ENCODE measurements at places on chromosomes 5 and 9. TPM values are rescaled to one million over a fixed set of nuclear protein-coding genes. Genes with fewer than 3 reads are reported as not detected.
A peak's percentile ranks its signal among the peaks of the same experiment; 100 is the strongest.

Gene F2RL2
- total RNA-seq = 2.0 TPM

Gene STK32A
- total RNA-seq = 2.9 TPM

GRCh38 chr5:105504-106070, 13.6 kb downstream of the PLEKHG4B start:
- DNase-seq = no peak

DNA sequence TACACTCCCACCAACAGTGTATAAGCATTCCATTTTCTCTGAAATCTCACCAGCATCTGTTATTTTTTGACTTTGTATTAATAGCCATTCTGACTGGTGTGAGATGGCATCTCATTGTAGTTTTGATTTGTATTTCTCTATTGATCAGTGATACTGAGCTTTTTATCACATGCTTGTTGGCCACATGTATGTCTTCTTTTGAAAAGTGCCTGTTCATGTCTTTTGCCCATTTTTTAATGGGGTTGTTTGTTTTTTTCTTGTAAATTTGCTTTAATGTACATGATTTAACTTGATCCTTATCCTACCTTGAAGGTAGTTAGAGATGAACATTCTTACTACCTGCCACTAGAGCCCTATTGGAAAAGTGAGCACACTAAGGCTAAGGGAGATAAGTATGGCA, 151.2 kb upstream of the KIF2A start:
- DNase-seq = no peak

Gene IFNB1
- total RNA-seq = not detected

DNA sequence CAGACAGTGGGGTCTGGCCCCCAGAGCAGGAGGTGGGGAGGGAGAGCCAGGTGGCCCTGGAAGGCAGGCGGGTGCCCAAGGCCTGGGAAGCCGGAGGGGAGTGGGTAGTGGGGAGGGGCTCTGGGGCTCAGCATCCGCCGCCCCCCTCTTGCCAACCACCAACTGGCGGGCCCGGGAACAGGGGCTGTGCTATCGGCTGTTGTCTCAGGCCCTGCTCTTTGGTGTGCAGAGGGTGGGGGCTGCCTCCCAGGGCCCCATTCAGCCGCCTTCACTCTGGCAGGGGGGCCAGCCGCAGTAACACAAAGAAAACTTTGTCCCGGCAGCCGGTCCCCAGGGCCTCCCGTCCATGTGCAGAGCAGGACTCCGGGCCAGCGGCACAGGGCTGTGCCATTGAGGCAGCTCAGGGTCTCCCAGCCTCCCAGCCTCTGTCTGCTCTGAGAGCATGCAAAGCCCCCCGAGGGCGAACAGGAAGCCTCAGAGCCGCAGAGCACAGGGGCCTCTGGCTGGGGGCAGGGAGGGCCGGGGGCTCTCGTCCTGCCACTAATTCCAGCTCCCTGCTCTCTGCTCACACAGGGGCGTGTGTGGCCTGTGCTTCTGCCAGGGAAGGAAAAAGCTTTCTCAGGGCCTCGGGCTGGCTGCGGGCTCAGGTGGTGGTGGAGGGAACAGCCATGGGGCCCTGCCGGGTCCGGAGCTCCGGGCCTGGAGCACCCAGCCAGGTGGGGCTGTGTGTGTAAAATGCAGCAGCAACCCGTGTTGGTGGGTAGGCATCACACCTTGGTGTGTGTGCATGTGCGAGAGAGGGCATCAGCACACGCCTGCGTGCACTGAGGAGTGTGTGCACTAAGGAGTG, 54.2 kb upstream of the NOTCH1 start:
- DNase-seq = no peak

DNA sequence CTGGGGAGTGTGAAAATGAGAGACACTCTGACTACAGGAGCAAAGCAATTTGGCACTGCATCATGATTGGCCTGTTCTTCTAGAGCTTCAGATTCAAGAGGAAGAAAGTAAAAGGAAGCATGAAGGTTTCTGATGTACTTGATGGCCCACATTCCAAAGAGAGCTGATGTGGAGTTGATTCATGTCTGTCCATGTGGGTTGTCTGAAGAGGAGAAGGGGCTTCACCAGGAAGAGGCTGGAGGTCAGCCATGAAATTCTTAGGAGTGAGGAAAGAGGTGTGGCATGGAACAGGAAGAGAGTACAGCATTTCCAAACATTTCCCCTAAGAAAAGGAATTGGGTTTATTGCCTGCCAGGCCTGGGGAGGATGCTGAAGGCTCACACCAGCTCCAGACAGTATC, 70.7 kb downstream of the PTCD2 start:
- DNase-seq = no peak

GRCh38 chr5:14806456-14806855, 65.1 kb downstream of the ANKH start:
- no peak for DNase-seq

DNA sequence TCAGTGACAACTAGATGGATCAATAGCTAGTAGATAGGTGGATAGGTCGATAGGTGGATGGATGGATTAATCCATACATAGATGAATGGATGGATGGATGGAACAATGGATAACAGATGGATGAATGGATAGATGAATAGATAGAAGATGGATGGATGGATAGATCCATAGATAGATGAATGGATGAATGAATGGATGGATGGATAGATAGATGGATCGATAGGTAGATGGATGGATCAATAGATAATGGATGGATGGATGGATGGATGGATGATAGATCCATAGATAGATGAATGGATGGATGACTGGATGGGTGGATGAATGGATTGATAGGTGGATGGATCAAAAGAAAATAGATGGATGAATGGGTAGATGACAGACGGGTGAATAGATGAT, 5.1 kb downstream of the SLC6A3 start:
- no peak for DNase-seq

DNA sequence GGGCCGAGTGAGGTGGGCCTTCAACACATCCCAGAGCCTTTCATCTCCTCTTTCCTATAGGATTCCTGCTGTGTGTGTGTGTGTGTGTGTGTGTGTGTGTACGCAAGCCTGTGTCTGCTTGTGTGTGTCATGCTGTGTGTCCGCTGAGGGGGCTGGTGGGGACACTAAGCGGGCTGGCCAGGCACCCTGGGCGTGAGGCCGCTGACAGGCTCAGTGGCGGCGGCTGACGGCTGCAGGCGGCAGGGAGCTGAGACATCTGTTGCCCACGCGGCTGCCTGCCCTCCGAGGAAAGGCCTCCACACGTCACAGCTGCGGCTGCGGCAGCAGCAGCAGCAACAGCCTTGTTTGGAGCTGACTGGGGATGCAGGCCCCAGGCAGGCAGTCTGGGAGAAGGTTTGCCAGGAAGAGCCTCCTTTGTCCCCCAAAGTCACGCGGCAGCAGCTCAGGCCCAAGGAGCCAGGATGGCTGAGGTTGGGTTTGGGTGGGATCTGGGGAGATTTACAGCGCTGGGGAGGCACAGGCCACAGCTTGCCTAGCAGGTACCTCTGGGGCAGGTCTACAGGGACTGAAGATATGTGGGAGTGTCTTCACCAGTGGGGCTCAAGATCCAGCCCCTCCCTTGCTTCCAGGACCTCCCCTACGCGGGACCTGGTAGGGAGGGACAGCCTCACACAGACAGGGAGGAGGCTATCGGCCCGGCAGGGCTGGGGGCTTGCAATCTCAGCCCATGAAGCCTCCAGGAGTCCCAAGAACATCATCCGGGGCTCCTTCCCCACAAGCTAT, 1.8 kb downstream of the PDLIM4 start:
- DNase-seq = no peak

- peak; percentile 9 for DNase-seq
Measured at GRCh38 chr5:8391911-8392310, 523.0 kb downstream of the MTRR start.

DNA sequence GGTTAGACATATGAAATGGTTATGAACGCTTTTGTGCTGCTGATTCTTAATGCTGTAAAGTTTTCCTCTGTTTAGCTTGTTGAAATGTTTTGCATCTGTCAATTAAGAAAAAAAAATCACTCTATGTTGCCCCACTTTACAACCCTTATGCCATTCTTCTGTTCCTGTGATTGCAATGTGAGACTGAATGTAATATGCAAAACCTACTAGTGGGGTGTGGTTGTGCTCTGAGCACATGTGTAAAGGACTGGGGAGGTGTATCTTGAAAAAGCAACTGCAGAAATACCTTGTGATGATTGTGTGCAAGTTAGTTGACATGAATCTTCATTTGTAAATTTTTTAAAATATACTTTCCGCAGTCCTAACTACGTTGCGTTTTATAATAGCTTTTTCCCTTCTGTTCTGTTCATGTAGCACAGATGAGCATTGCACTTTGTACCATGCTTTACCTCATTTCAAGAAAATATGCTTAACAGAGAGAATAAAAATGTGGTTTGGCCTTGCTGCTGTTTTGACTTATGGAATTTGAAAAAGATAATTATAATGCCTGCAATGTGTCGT, 357.0 kb upstream of the PIK3R1 start:
- DNase-seq = no peak

Gene FLT4
- total RNA-seq = 2.6 TPM

All from kidney epithelial cell (primary cell).